ENCODE measurements at places on chromosomes 1 and 21.
A peak's percentile ranks its signal among the peaks of the same experiment; 100 is the strongest.

GRCh38 chr1:48817505-48818114, 40.9 kb upstream of the BEND5 start:
- peak; percentile 55 for DNase-seq

GRCh38 chr1:183576537-183576936, 13.7 kb downstream of the NCF2 start:
- no peak for DNase-seq

DNA sequence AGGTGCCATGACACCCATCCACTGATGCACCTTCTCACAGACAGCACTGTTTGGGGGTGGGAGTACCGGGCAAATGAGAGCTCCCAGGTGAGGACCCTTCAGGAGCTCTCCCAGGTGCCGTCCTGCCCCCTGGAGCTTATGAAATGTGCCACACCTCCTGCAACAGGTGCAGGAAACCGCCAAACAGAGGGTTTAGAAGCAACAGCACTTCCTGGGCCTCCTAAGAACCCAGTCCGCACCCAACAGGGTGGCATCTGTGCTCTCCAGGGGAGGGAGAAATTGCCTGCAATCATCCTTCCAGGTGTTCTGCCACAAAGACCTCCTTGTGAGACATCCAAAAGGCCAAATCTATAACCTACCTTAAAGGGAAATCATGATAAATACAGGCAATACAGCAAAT, 87.7 kb upstream of the ATP1B1 start:
- DNase-seq, result no peak

- no peak for DNase-seq
Measured at GRCh38 chr21:26965907-26966581, 844 bp downstream of the ADAMTS5 start.

- DNase-seq, result no peak
Measured at GRCh38 chr21:36776981-36777617, 78.2 kb downstream of the SIM2 start.

DNA sequence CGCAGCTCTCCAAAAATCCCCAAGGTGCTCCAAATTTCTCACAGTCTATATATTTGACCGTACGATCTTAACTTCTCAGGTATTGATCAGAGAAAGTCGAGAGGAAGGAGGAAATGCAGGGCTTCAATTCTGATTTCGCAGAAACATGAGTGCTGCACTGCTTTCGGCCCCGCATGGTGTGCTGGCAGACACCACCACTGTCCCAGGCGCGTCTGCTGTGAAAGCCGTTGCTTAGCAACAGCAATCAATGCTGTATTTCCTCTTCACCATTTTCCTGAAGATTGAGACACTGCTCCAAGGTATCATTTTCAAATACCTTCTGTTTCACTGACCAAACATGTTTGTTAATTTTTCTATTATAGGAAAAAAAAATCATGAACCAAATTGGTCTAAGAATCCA, 296.3 kb downstream of the SMYD3 start:
- DNase-seq, result no peak

Measured in stimulated activated naive CD8-positive, alpha-beta T cell treated with anti-CD3 and anti-CD28 coated beads, Interleukin-15, Interleukin-2, amounts not matched to agents 100 U/mL and 50 U/mL, for 24 hours (primary cell).